Neural crest cell (in vitro differentiated cells): ENCODE measurements at places on chromosomes 12 and 14. TPM values are rescaled to one million over a fixed set of nuclear protein-coding genes. Genes with fewer than 3 reads are reported as not detected.

- peaks cover 3% of the 10 kb centered on the region for H3K36me3 ChIP-seq
- H3K4me1 ChIP-seq = no peaks in the 10 kb centered on the region
- no peak overlapping the region for H3K27ac ChIP-seq
- no peaks in the 10 kb centered on the region for H3K27me3 ChIP-seq
- DNase-seq = no peak
Measured at GRCh38 chr14:52370406-52370935, 56.4 kb downstream of the PTGER2 start.

GRCh38 chr14:99175331-99176155 lies 96.5 kb downstream of the BCL11B start:
- H3K36me3 ChIP-seq = no peaks in the 10 kb centered on the region
- H3K4me3 ChIP-seq = no peak overlapping the region
- H3K27ac ChIP-seq = no peak overlapping the region
- no peak for DNase-seq

DNA sequence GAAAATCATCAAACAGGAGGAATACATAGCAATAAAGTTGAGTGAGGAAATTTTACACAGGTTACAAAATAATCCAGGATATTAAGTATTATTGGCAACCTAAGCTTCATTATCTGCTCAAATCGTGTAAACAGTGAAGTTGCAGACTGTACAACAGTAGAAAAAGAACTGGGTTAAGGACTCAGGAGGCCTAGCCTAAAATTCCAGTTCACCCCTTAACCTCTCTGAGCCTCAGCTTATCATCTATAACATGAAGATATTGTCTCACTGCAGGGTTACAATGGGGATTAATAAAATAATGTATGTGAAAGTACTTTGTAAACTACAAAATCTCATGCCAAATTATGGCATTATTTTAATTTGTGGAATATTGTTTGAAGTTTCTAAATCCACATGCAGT lies 26.0 kb downstream of the DDHD1 start:
- no peaks in the 10 kb centered on the region for H3K4me1 ChIP-seq
- no peak for DNase-seq
- no peak overlapping the region for H3K4me3 ChIP-seq

GRCh38 chr14:42070031-42070430 lies 463.4 kb downstream of the LRFN5 start:
- H3K4me3 ChIP-seq = no peak overlapping the region
- H3K27me3 ChIP-seq = no peaks in the 10 kb centered on the region
- H3K27ac ChIP-seq = no peak overlapping the region
- H3K4me1 ChIP-seq = no peaks in the 10 kb centered on the region

- H3K36me3 ChIP-seq = no peaks in the 10 kb centered on the region
- H3K27ac ChIP-seq = no peak overlapping the region
- no peaks in the 10 kb centered on the region for H3K4me1 ChIP-seq
- H3K4me3 ChIP-seq = no peak overlapping the region
- DNase-seq = no peak
Measured at GRCh38 chr14:93648440-93649168, 139.7 kb downstream of the PRIMA1 start.

DNA sequence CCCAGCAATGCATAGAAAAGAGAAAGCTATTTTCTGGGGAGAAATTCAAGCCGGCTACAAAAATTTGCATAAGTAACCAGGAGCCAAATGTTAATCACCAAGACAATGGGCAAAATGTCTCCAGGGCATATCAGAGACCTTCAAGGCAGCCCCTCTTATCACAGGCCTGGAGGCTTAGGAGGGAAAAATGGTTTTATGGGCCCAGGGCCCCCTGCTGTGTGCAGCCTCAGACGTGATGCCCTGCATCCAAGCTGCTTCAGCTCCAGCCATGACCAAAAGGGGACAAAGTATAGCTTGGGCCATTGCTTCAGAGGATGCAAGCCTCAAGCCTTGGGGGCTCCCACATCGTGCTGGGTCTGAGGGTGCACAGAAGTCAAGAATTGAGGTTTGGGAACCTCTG lies 15.8 kb downstream of the TMEM233 start:
- no peak overlapping the region for H3K4me3 ChIP-seq
- no peak overlapping the region for H3K27ac ChIP-seq
- no peak for DNase-seq

- DNase-seq = no peak
- no peaks in the 10 kb centered on the region for H3K36me3 ChIP-seq
- H3K27me3 ChIP-seq = no peaks in the 10 kb centered on the region
- no peak overlapping the region for H3K4me3 ChIP-seq
- no peak overlapping the region for H3K27ac ChIP-seq
Measured at GRCh38 chr14:76664790-76665189, 96.5 kb upstream of the VASH1 start.

DNA sequence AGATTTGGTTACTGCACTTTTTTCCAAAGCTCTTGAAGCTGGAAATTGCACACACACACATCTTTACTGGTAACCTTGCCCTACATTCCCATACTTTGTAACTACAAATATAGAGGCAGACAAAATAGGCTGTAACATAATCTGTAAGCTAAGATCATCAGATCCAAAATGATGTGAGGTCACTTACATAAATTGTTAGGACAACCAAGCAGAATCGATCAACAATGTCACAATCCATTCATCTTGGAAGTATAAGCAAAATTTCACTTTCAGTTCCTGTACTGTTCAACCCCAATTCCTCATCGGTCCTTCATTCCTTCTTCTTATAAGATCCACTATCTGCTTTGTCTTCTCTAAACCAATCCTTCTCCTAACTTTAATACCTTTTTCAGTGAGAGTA lies 72.6 kb downstream of the EPS8 start:
- H3K4me3 ChIP-seq = no peak overlapping the region
- DNase-seq = no peak
- H3K27me3 ChIP-seq = no peaks in the 10 kb centered on the region
- peaks cover 33% of the 10 kb centered on the region for H3K4me1 ChIP-seq
- H3K36me3 ChIP-seq = peaks cover 4% of the 10 kb centered on the region
- H3K27ac ChIP-seq = no peak overlapping the region

DNA sequence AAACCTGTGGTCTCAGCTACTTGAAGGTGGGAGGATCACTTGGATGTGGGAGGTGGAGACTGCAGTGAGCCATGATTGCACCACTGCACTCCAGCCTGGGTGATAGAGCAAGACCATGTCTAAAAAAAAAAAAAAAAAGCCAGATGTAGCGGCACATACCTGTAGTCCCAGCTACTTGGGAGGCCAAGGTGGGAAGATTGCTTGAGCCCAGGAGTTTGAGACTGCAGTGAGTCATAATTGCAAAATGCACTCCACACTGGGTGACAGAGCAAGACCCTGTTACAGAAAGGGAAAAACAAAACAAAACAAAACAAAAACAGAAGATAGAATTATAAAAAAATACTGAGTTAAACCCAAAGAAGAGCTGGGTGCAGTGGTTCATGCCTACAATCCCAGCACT lies 29.1 kb upstream of the APOF start:
- peaks cover 2% of the 10 kb centered on the region for H3K36me3 ChIP-seq
- H3K27me3 ChIP-seq = no peaks in the 10 kb centered on the region
- H3K27ac ChIP-seq = no peak overlapping the region
- no peak overlapping the region for H3K4me3 ChIP-seq

OLR1 gene
- not detected in 2 replicates for total RNA-seq

FAM181A gene
- total RNA-seq = 13.4 and 14.7 TPM in 2 replicates
